ENCODE measurements at places on chromosomes 16 and 17. TPM values are rescaled to one million over a fixed set of nuclear protein-coding genes. Genes with fewer than 3 reads are reported as not detected.

UMOD gene
- not detected for total RNA-seq

KRTAP1-1 gene
- total RNA-seq, result not detected

UBTF gene
- 114 TPM for total RNA-seq

SYCE1L gene
- total RNA-seq, result not detected

PSMD11 gene
- 213 TPM for total RNA-seq

CHRNE gene
- 0.21 TPM for total RNA-seq

RDM1 gene
- total RNA-seq, result 2.1 TPM

HNF1B gene
- total RNA-seq, result not detected

CEP131 gene
- total RNA-seq, result 27.1 TPM

TMEM92 gene
- 0.19 TPM for total RNA-seq

GP1BA gene
- total RNA-seq, result not detected

FN3K gene
- total RNA-seq, result 8.0 TPM

SMPD3 gene
- 0.70 TPM for total RNA-seq

TBX21 gene
- total RNA-seq, result not detected

BICDL2 gene
- total RNA-seq, result not detected

EVI2B gene
- total RNA-seq, result 0.92 TPM

P2RX1 gene
- total RNA-seq, result 0.24 TPM

NXN gene
- 6.0 TPM for total RNA-seq

TMED6 gene
- not detected for total RNA-seq

CDRT4 gene
- total RNA-seq, result 0.62 TPM

KRTAP9-8 gene
- total RNA-seq, result not detected

ZFP3 gene
- 8.9 TPM for total RNA-seq

RPL27 gene
- 547 TPM for total RNA-seq

CCL4L2 gene
- total RNA-seq, result not detected

SPNS2 gene
- not detected for total RNA-seq

KRT40 gene
- 0.98 TPM for total RNA-seq

PRAC2 gene
- 25.5 TPM for total RNA-seq

CCL17 gene
- not detected for total RNA-seq

PIPOX gene
- 7.8 TPM for total RNA-seq

WRAP53 gene
- 42.2 TPM for total RNA-seq

CD300LG gene
- total RNA-seq, result not detected

ANKFN1 gene
- total RNA-seq, result not detected

ABCA9 gene
- 2.1 TPM for total RNA-seq

HAP1 gene
- 1.4 TPM for total RNA-seq

NPTX1 gene
- total RNA-seq, result 0.15 TPM

STX1B gene
- 1.1 TPM for total RNA-seq

ARHGDIA gene
- 568 TPM for total RNA-seq

AIPL1 gene
- total RNA-seq, result not detected

CORO1A gene
- total RNA-seq, result 7.0 TPM

MT1H gene
- total RNA-seq, result not detected

TMEM100 gene
- total RNA-seq, result 7.9 TPM

ZNF174 gene
- total RNA-seq, result 13.7 TPM

TBC1D3I gene
- total RNA-seq, result 0.58 TPM

CRYBA1 gene
- total RNA-seq, result not detected

HBA2 gene
- 6.1 TPM for total RNA-seq

TNFRSF13B gene
- not detected for total RNA-seq

PPP1R27 gene
- not detected for total RNA-seq

TRPV2 gene
- total RNA-seq, result not detected

CYGB gene
- total RNA-seq, result 0.61 TPM

PHOSPHO1 gene
- total RNA-seq, result 88.6 TPM

SEPTIN12 gene
- total RNA-seq, result not detected

C1QL1 gene
- total RNA-seq, result 10.8 TPM

LPO gene
- total RNA-seq, result not detected

SBK1 gene
- total RNA-seq, result 22.2 TPM

SSTR5 gene
- not detected for total RNA-seq

GPS2 gene
- 116 TPM for total RNA-seq

GPR139 gene
- total RNA-seq, result not detected

TMEM235 gene
- total RNA-seq, result not detected

ELMO3 gene
- total RNA-seq, result 4.7 TPM
